ENCODE measurements at places on chromosomes 2 and 18. TPM values are rescaled to one million over a fixed set of nuclear protein-coding genes. Genes with fewer than 3 reads are reported as not detected.

DNA sequence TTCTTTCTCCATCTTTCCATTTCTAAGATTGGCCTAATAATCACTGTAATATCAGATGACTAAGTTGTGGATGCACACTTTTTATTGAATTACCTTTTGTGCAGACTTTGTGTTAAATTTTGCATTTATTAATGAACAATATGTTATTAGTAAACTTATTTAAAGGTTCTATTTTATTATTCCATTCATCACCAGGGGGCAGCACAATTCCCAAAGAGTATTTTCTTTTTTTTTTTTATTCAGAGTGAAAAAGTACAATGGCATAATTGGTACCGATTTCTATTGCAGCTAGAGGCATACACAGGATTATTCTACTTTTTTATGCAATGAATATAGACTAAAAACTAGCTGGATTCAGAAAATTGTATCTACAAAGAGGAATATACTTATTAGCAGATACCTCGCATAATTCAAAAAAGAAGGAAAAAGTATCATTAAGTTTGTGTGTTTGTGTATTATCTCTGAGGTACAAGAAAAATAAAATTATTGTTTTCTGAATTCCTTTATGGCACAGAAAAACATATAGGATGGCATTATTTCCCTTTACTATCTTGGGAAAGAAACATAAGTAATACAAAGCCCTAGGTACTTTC, 390.6 kb downstream of the ERBB4 start:
- DNase-seq = no peak

GRCh38 chr2:19607931-19608771, 249.7 kb upstream of the OSR1 start:
- DNase-seq = peak; percentile 55

DNA sequence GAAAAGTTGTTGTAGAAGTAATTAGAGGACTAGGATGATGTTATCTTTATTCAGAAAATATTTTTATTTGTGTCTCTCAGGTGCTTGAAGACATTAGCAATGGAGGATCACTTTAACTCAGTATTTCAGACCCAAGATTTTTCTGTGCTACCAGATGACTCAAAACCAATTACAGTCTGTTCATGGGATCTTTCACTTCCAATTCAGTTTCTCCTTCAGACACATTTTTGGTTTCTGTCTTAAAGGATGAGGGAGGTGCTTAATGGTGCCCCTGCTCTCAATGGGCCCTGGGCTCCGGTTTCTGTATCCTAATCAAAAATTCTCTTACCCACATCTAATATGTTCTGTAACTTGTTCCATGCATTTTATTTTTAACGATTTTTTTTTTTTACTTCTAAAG, 53.7 kb upstream of the HDAC4 start:
- no peak for DNase-seq

Gene BOK
- polyA plus RNA-seq = 12.0 TPM
